ENCODE measurements at places on chromosomes 5 and 9. TPM values are rescaled to one million over a fixed set of nuclear protein-coding genes. Genes with fewer than 3 reads are reported as not detected.

Gene FOXD4L3
- 0.36 TPM for total RNA-seq

Gene ZNF346
- total RNA-seq, result 13.9 TPM

Gene PSD2
- not detected for total RNA-seq

Gene TMC1
- not detected for total RNA-seq

Gene LECT2
- total RNA-seq, result not detected

Gene SLC34A3
- total RNA-seq, result not detected

Gene IFNA13
- total RNA-seq, result not detected

Gene SEMA5A
- 31.7 TPM for total RNA-seq

Gene GNA14
- 0.42 TPM for total RNA-seq

Gene PDE8B
- total RNA-seq, result 1.5 TPM

Gene OCLN
- total RNA-seq, result 38.3 TPM

Gene TEK
- total RNA-seq, result 7.1 TPM

Gene ERGIC1
- total RNA-seq, result 87.6 TPM

Gene ABCA2
- total RNA-seq, result 44.1 TPM

Gene S1PR3
- total RNA-seq, result 4.3 TPM

Gene ITGA1
- 8.6 TPM for total RNA-seq

Gene CATSPER3
- 0.34 TPM for total RNA-seq

Gene KIAA1958
- total RNA-seq, result 18.3 TPM

Gene GABRA1
- not detected for total RNA-seq

Gene ICE1
- 23.1 TPM for total RNA-seq

Gene NIM1K
- total RNA-seq, result 0.93 TPM

Gene SARDH
- 0.44 TPM for total RNA-seq

Gene TCF7
- 2.9 TPM for total RNA-seq

Gene ASTN2
- 3.4 TPM for total RNA-seq

Gene RAI14
- 40.1 TPM for total RNA-seq

Gene FLT4
- 1.0 TPM for total RNA-seq

Gene PCYOX1L
- 11.8 TPM for total RNA-seq

Gene BRINP1
- total RNA-seq, result not detected

Gene FCHO2
- 46.2 TPM for total RNA-seq

Gene POU5F2
- 1.4 TPM for total RNA-seq

Gene TAF9
- total RNA-seq, result 42.0 TPM

Gene OR1Q1
- not detected for total RNA-seq

Gene ALDH1A1
- total RNA-seq, result 7.7 TPM

Gene GKAP1
- total RNA-seq, result 3.4 TPM

Gene PCDHA6
- total RNA-seq, result 0.55 TPM

Gene CFAP77
- not detected for total RNA-seq

Gene OBP2B
- total RNA-seq, result 11.7 TPM

Gene SLC45A2
- total RNA-seq, result 1.2 TPM

Gene SPINK7
- total RNA-seq, result 86.5 TPM

Gene FREM1
- 2.0 TPM for total RNA-seq

Gene CNTNAP3B
- 11.6 TPM for total RNA-seq

Gene TMEM252
- total RNA-seq, result not detected

Gene VCAN
- total RNA-seq, result 24.0 TPM

Gene CCDC152
- total RNA-seq, result 0.36 TPM

Gene MGAT4B
- 87.7 TPM for total RNA-seq

Gene GARIN3
- total RNA-seq, result not detected

Gene PCDHAC2
- 0.13 TPM for total RNA-seq

Gene TMEM171
- 1.1 TPM for total RNA-seq

Gene RFX3
- total RNA-seq, result 23.5 TPM

Gene MYOZ3
- total RNA-seq, result 0.30 TPM

Gene C9orf153
- 7.6 TPM for total RNA-seq

Gene PCDHGC4
- total RNA-seq, result 12.5 TPM

Gene FUT7
- not detected for total RNA-seq

Gene RGMB
- 70.4 TPM for total RNA-seq

Gene SLIT3
- total RNA-seq, result 10.8 TPM

Gene SV2C
- total RNA-seq, result not detected

Gene CMYA5
- total RNA-seq, result 24.9 TPM

Gene PPP3R2
- total RNA-seq, result not detected

Gene RANBP17
- total RNA-seq, result 1.6 TPM
